ENCODE measurements at places on chromosomes 5 and 9. TPM values are rescaled to one million over a fixed set of nuclear protein-coding genes. Genes with fewer than 3 reads are reported as not detected.

The KIF4B gene
- 0.11 TPM for total RNA-seq

DNA sequence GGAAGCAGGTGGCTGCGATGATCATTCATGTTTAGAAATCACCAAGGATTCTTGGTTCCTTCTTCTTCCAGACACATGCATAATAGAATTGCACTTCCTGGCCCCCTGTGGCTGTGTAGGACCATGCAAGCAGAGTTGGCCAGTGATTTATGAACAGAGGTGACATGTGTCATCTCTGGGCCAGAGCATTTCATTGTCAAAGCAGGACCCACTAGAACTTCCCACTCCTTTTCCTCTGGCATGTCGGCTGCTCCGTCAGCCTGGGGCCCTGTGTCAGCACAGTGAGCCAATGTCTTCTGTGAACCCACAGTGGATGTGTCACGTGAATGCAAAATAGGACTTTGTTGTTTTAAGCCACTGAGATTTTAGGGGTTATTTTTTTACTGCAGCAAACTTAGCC, 59.2 kb downstream of the HSD17B3 start:
- H3K27me3 ChIP-seq, result no peaks in the 10 kb centered on the region
- peaks cover 34% of the 10 kb centered on the region for H3K4me1 ChIP-seq
- no peak overlapping the region for H3K4me3 ChIP-seq
- H3K36me3 ChIP-seq, result no peaks in the 10 kb centered on the region

GRCh38 chr5:123134653-123135181, 45.7 kb downstream of the PRDM6 start:
- H3K4me3 ChIP-seq, result no peak overlapping the region
- H3K4me1 ChIP-seq, result no peaks in the 10 kb centered on the region
- no peak overlapping the region for H3K27ac ChIP-seq
- no peak for DNase-seq

DNA sequence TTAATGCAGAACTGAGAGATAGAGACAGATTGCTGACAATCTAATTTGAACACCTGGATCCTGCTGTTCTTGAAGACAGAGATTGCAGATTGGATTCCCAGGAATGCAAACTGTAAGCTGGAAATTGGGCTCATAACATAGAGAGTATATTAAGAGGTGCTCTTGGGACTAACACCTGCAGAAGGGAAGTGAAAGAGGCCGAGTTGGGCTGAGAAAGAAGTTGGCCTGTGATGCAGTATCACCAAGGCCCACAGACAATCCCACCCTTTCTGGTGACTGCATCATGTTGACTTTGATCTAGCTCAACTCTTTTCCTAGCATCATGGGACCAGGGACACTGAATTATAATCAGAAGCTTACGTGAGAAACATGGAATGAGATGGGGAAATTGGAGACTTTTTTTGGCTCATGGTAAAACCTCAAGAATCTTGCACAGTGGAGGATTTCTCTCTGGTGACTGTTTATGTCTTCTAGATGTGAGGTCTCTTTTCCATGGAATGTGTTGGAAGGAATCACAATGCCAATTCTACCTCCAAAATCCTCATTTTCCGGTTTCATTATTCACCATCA, 36.5 kb upstream of the NUDT12 start:
- H3K4me1 ChIP-seq, result peaks cover 6% of the 10 kb centered on the region
- DNase-seq, result no peak
- H3K27me3 ChIP-seq, result no peaks in the 10 kb centered on the region
- H3K36me3 ChIP-seq, result no peaks in the 10 kb centered on the region

DNA sequence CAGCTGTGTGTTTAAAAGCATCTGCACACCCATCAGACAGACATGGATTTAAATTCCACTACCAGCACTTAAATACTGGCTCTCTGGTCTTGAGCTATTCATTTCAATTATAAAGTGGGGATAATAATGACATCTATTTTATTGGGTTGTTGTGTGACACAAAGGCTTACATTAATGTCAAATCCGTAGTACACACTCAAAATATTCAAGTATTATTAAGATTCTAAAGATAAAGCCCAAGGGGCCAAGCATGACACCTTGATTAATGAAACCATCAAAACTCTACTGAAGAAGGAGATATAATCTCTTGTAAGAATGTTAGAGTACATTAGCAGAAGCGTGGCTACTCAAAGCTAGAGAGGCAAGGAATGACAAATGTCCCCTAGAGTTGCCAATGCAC, 743.0 kb downstream of the KCTD16 start:
- DNase-seq, result no peak
- no peak overlapping the region for H3K4me3 ChIP-seq
- H3K27me3 ChIP-seq, result no peaks in the 10 kb centered on the region
- H3K36me3 ChIP-seq, result no peaks in the 10 kb centered on the region

GRCh38 chr9:93807166-93808074, 147.7 kb downstream of the BARX1 start:
- H3K36me3 ChIP-seq, result no peaks in the 10 kb centered on the region
- H3K4me1 ChIP-seq, result no peaks in the 10 kb centered on the region
- H3K4me3 ChIP-seq, result no peak overlapping the region
- no peak for DNase-seq
- H3K27ac ChIP-seq, result no peak overlapping the region
- no peaks in the 10 kb centered on the region for H3K27me3 ChIP-seq

Measured in HepG2 (cell line).